Fibroblast of skin of back (primary cell): ENCODE measurements at places on chromosomes 1 and 21.

GRCh38 chr1:206702803-206703202, 18.1 kb downstream of the MAPKAPK2 start:
- no peak for DNase-seq

DNA sequence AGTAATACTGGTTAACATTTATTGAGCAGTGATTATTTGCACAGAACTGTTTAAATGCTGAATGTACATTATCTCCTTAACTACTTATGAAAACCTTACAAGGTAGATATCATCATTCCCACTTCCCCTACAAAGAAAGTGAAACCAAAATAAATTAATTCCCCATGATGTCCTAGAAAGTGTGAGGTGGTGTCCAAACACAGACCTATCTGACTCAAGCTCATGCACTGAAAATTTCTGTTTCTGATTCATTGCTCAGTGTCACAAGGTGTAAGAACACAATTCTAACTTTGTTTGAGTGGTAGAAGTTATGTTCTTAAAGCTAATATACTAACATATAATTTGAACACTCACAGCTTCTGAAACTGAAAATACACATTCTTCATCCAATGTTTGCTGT, 178.7 kb downstream of the MRPL39 start:
- no peak for DNase-seq

DNA sequence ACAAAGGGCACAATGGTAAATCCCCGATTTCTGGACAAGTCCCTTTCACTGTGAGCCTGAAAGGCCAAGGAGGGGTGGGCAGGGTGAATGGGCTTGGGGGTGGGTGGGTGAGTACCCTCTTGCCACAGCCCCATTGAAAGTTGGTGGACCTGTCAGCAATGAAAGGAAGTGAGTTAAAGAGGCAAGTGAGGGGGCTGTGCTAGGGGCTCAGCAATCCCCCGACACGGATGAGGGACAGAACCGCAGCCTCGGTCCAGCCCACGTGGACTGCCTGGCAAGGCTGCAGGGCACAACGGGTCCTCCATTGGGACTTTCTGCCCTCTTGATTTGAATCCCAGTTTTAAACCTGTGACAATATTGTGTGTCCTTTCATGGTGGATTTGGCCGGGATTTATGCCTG, 255.3 kb downstream of the FOXD2 start:
- DNase-seq = no peak

- no peak for DNase-seq
Measured at GRCh38 chr21:37579356-37579755, 212.8 kb downstream of the DYRK1A start.

- DNase-seq = peak; percentile 82
Measured at GRCh38 chr1:98661544-98662355, at the start of gene SNX7. Gene SNX7 (plus strand): TSS chr1:98661721. CDS start chr1:98661732, 11 bp downstream.

DNA sequence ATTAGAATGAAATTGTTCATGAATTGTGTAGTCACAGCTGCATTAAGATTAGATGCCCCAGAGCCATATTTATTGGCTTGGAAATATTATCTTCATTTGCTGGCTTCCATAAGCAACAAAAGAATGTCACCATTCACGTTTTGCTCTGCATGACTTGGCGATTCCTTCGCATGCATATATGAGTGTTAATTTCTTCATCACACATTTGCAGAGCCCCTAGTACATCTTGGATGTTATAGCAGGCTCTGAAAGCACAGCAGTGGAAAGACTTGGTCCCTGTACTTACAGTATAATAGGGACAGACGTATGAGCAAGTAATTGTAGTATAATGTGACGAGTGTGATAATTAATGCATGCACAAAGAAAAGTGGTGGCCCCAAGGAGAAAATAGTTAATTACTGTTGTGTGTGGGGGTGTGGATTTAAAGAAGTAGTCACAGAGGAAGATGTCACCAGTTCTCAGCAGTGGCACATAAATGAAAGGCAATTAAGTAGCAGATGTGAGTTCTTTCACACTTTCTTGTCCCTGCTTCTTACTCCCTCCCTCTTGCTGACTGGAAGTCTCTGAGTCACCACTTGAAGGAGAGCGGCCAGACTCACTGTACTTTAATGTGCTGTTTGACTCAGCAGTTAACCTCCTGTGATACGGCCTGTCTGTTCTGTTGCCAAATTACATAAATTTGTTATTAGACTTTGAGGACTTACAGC, 21.0 kb downstream of the S100A10 start:
- DNase-seq = peak; percentile 85

DNA sequence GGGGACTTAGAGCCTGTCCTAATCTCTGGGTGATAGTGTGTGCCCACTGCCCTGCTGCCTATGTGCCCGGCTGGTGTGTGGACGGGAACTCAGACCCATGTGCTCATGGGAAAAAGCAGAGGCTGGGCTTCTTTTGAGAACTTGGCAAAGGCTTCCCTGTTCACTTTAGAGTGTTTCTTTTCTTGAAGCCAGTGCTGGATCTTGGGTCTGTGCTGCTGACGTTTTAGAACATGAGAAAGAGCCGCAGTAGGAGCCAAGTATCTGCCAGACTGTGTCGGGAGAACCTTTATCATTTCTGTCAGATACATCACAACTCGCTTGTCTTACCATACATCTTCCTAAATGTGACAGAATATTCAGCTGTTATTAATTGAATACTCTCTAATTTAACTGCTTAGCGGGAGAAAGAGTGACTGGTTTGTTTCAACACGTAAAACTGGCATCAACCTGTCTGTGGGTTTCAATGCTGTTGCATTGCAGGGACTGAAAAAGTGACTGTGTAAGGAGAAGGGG, 195.2 kb downstream of the PBX1 start:
- no peak for DNase-seq

- DNase-seq = no peak
Measured at GRCh38 chr21:43904331-43904781, 39.3 kb downstream of the AGPAT3 start.

DNA sequence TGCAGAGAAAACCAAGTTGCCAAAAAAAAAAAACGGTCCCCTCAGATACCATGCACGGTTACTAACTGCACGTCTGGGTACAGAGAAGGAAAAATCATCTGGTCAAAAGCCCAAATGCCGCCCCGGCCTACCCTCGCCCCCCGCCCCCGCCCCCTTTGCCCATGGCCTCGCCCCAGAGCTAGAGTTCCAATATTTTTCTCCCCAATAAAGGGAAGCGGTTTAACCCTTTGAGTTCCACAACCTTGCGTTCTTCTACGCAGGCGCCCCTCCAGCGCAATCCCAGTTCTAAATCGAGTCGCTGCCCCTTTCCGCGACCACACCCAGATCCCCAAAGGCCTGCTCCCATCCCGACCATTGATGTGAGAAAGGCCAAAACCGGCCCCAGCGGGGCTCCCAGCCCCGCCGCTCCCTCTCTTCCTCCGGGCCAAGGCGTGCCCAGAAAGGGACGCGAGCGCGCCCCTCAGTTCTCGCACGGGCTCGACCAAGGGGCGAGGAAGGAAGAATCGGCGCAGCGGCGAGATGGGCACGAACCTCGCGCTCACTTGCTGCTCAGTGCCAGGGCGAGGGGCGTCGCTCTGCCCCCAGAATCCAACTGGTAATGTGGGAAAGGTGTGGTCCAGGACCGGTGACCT, 797 bp downstream of the WDR47 start:
- peak; percentile 12 for DNase-seq

GRCh38 chr1:51955797-51956527, 34.5 kb downstream of the RAB3B start:
- no peak for DNase-seq

DNA sequence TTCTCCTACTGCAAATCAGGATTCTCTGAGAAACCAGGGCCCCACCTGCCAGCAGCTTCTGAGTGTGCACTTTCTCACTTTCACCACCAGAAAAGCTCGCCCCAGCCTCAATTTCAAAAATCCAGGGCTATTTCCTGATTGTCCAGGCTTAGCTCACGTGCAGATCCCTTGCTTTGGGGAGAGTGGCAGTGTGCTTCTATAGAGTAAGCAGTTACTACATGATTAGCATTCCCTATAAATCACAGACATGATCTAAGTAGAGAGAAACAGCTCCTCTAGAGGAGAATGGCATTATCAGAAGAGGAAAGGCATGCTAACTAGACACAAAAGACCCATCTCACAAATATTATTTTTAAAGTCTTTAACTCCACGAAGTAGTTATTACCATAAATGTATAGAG, 456.0 kb upstream of the PKN2 start:
- DNase-seq = no peak

DNA sequence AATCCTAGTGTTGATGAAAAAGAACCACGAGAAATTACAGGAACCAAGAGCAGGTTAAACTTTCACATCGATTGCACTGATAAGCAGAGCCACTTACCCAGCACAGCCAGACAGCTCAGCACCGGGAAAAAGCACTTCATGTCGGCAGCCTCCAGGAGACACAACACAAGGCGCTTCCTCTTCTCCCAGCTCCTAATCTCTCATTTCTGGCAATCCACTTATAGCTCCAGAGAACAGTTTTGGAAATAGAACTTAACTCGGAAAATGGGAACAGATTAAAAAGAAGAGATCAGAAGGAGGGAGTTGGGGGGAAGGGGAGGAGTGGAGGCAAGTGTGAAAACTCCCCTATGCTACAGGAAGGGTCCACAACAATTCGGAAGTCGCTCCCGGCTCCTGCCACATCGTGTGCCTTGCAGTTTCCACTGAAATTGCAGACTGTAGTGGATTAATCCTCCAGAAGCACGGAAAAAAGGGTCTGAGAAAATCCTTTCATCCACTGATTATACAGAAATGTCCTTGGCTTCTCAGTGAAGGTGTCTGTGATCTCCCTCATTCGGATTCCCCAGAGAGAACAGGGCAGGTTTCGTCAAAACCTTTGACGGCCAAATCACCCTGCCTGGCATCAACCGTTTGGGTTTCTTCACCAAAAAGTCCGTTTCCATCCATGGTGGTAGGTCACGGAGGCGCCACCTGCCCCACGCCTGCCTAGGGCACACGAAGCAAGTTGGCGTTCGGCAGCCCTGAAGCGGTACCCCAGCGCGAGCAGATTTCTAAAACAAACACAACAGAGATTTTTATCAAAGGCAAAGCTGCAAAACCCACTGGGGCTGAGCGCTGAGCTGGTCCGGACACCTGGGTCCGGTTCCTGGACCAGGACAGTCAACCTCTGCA, 1.1 kb downstream of the IGSF3 start:
- DNase-seq = no peak

- DNase-seq = no peak
Measured at GRCh38 chr1:25767437-25767770, 32.6 kb upstream of the SELENON start.

GRCh38 chr1:231279081-231279480, 38.1 kb downstream of the GNPAT start:
- peak; percentile 7 for DNase-seq

GRCh38 chr1:117919376-117919775, 10.0 kb downstream of the GDAP2 start:
- no peak for DNase-seq

DNA sequence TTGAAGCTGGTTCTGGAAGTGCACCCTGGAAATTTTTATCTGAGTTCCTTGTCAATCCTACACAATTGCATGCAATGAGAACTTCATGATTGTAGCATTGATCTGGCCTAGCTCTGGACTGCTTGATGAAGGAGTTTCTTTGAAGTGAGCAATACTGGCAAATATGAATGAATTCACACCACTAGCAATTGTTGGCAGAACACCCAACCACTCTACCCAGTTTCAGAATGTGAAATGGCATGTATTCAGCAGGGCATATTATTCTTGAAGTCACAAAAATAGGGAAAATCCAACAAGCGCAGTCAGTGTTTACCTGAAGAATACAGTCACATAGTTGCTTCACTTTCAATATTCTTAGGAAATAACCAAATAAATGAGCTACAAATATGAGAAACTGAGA, 57.3 kb downstream of the RGS5 start:
- no peak for DNase-seq

DNA sequence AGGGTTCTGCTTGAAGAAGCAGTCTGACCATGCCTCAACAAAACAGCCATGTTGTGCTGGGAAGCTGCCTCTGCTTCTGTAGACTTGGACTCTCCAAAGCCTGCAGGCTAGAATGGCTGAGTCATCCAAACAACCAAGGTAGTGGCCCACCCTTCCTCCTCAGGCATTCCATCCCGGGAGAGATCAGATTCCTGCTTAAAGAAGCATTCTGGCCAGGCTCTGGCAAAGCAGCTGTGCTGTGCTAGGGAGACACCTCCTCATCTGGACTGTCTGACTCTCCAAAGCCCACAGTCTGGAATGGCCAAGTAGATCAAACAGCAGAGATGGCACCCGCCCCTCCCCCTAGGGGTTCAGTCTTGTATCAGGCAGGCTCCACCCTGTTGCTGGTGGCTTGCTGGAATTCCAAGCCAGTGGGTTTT, 38.3 kb upstream of the F3 start:
- peak; percentile 97 for DNase-seq

DNA sequence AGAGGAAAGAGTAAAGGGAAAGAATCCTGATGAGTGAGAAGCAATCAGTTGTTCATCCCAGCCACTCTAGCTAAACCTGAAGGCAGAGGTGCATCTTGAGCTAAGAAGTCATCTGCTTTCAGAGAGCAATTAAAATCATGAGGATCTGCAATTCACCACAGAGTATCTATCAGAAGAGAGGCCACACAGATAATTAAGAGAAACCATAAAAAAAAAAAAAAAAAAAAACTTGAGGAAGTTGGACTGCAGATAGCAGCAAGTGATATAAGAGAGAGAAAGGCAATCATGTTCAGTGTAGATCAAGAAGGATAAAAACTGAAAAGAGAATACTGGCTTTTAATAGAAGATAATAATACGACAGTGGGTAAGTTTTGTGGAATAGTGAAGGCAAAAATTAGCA, 17.7 kb downstream of the FOXJ3 start:
- no peak for DNase-seq

- DNase-seq = no peak
Measured at GRCh38 chr1:18183533-18183932, 75.9 kb downstream of the IGSF21 start.

GRCh38 chr1:156492591-156493080, 7.9 kb downstream of the MEF2D start:
- DNase-seq = no peak

- no peak for DNase-seq
Measured at GRCh38 chr1:194362327-194362726, 1175.9 kb upstream of the B3GALT2 start.

GRCh38 chr21:37253991-37254390, 13.1 kb downstream of the VPS26C start:
- no peak for DNase-seq

- DNase-seq = peak; percentile 48
Measured at GRCh38 chr1:92826792-92827191, 5.0 kb upstream of the RPL5 start.

DNA sequence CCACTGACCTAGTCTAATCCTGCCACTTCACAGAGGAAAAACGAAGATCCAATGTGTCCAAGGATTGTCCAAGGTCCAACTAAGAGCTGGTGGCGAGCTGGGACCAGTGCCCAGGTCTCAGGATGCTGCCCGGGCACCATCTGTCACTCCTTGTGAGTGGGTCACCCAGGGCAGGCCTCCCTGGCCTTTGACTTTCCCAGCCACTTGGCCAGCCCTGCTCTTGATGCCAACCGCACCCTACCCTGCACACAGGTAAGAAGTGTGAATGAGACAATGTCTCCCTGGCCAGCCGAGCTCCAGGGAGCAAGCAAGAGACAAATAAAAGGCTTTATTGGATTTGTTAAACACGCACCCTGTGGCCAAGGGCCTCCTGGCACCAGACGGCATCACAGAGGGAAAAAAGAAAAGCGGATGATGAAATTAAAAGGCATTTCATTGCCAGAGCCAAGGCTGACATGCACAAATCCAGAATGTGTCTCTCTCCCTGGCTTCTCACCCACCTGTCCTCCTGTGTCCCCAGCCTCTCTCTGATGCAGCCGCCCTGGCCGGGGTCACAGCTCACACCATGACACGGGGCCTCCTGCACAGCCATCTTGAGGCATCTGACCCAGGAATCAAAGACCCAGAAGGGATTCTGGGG, 72.8 kb downstream of the CAMK2N1 start:
- no peak for DNase-seq

GRCh38 chr1:243827206-243827605, 22.8 kb downstream of the AKT3 start:
- no peak for DNase-seq

GRCh38 chr1:8571200-8571984, 246.0 kb downstream of the RERE start:
- DNase-seq = peak; percentile 39
